ENCODE measurements at places on chromosomes 1 and 21.

DNA sequence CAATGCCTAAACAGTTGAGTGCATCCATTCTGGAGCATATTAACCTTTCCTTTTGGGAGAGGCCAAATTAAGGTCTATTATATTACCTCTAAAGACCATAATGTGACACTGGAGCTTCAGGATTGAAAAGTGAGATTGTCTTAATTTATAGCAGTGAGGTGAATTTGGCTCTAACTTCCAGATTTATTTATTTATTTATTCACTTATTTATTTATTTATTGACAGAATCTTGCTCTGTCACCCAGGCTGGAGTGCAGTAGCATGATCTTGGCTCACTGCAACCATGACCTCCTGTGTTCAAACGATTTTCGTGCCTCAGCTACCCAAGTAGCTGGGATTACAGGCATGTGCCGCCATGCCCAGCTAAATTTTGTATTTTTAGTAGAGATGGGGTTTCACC is 19.1 kb downstream of the ZCCHC17 start:
- no peak for DNase-seq

DNA sequence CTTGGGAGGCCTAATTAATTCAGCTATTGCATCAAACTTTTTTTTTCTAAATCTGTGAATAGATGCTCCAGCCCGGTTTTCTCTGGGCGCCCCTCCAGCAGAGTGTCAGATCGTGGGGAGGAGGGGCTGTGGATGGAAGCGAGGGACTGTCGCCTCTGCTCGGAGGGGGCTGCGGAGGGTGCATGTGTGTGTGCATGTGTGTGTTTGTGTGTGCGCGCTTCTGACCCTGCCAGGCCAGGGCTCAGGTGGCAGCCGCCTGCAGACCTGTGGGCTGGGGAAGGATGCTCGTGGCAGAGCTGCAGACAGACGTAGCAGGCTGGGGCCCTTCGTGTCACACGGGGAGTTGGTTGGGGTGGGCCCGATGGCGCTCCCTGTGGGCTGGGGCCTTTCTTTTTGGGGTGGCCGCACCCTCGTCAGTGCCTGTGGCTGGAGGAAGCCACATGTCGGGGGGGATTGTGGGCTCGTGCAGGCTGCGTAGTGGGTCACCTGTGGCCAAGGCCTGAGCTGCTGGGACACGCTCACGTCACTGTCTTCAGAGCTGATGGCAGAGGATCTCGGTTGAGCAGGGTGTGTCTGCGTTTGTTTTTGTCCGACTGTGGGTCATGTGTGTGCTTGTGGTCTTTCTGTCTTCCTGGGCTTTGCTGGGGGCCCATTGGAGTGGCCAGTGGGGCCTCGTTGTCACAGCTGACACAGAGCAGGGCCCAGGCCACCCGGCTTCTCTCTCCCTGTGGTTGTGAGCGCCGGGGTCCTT is 2.8 kb downstream of the SKI start:
- peak; percentile 39 for DNase-seq

GRCh38 chr1:192575499-192576189 is at the start of gene RGS1:
TSS of gene RGS1 (plus strand) at chr1:192575773. CDS start at chr1:192575793, 20 bp downstream.
- peak; percentile 89 for DNase-seq

DNA sequence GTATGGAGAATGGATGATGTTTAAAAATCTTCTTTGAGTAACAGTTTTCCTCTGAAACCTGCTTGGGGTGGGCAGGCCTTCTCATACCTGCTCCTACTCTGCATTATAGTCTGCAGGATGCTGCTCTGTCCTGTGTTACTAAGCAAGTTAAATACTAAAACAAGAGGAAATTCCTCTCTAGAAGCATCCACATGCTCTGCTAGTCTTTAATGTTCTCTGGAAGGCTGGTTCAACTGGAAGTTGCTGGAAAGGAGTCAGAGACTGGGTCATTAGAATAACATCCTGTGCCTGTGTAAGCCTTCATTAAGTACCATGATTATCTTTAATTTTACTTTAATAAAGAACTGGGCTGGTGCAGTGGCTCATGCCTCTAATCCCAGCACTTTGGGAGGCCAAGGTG is 5.8 kb downstream of the SELP start:
- DNase-seq: no peak

- no peak for DNase-seq
These were observed 134.1 kb downstream of the RHOU start for GRCh38 chr1:228869312-228869824.

- no peak for DNase-seq
These were observed 182.5 kb downstream of the RHOU start for GRCh38 chr1:228917755-228918154.

DNA sequence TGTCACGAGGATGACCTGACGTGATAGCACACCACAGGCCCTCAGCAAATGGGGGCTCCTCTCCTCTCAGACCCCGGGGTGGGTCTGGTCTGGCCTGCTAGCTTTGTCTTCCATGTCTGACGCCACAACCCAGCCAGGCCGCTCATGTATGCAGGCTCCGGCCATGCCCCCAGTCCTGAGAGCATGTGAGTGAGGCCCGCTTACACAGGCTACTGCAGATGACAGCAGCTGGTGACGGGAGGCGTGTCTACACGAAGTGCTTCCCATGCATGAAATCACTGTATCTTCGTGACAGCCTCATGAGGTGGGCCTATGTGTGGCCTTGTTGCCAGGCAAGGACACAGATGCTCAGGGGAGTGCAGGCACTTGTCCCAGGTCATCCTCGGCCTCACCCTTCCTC is 16.4 kb downstream of the WNT4 start:
- no peak for DNase-seq

GRCh38 chr1:5297886-5298239 is 643.5 kb downstream of the AJAP1 start:
- no peak for DNase-seq

DNA sequence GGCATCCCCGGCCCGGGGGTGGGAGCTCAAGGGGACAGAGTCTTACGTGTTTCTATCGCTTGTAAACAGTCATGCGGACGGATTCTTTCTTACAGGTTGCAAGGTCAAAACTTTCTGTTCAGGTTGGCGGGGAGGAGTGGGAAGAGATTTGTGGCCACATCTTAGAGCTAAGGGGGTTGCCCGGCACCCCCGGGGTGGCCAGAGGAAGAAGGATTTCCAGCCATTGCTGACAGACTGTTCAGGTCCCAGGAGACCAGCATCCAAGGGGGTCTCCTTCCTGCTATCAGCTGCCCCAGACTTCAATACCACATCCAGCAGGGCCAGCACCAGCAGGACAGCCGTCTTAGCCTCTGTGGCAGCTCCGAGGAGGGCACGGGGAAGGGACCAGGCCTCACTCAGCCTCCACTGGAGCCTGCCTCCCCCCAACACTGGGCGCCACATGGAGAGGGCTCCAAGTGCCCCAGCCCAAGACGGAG is 52.0 kb downstream of the KIF21B start:
- DNase-seq: no peak

DNA sequence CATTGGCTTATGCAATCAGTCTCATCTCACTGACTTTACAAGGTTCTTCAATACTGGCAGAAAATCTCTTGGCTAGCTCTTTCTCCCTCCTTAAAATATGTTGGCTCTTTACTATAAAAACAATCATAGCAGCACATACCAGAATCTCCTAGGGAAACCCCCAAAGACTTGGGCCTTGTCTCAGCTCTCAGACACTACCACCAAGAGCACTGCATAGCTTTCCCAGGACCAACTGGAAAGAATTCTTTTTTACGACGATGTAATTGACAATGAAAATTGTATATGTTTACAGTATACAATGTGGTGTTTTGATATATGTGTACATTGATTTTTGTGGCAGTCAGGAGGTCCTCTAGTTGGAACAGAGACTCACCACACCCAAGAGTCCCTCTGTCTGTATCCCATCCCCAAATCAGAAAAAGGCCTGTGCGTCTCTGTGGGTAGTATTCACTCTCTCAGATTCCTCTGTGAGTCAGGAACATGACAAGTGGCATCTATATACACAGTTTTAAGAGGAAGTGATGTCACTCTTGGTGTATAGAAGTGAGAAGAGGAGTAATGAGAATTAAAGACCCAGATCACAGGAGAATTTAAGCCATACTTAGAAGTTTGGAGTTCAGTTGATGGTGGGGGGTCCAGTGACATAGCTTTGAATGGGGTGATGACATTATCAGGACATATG is 21.1 kb downstream of the SMAP2 start:
- peak; percentile 68 for DNase-seq

DNA sequence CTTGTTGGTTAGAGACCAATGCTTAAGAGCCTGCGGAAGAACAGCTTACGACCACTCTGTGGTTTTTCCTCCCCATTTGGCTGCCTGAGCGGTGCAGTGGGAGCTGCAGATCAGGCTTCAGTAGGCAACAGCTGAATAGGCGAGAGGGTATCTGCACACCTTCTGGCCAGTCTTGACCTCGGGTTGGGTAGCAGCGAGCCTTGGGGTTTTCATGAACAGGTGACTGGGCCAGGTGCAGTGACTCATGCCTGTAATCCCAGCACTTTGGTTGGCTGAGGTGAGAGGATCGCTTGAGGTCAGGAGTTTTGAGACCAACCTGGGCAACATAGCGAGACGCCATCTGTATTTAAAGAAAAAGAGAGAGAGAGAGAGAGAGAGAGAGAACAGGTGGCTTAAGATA is 41.0 kb downstream of the NENF start:
- no peak for DNase-seq

DNA sequence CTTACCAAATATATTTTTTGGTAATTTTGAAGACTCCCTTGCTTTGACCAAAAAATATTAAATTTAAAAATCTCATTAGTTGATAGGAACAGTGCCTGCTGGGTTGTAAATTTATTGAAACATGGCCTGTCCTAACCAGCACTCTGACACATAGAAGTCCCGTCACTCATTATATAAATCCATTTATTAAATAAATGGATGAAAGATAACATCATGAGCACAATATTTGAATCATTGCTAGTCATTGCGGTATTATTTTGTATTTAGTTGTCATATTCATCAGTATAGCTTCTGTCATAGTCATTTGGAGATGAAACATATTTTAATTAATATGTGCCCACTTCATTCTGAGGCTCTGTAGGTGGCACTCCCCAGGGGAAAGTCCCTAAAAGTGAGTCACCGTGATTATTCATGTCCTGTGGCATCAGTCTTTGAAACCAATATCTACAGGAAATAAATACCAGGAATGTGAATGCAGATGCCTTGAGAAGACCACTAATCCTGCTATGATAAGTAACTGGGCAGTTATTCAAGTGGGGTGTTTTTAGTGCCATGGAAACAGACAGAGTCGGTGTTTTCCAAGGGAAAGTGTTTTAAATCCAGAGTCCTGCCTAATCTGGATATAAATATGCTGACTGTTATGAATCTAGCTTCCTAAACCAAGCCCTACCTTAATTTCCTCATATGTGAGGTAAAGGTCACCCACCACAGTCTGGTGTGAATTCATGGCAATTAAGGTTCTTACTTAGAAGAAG is 302.0 kb downstream of the DUSP10 start:
- peak; percentile 87 for DNase-seq

- DNase-seq: no peak
These were observed 25.8 kb downstream of the OSBPL9 start for GRCh38 chr1:51642739-51643142.

- no peak for DNase-seq
These were observed 596.4 kb upstream of the ZRANB2 start for GRCh38 chr1:71676979-71677925.

GRCh38 chr1:222923506-222923905 is 108.7 kb downstream of the DISP1 start:
- no peak for DNase-seq

GRCh38 chr1:181971424-181971823 is 90.1 kb downstream of the ZNF648 start:
- DNase-seq: no peak

GRCh38 chr1:199394856-199395255 is 632.7 kb upstream of the NR5A2 start:
- no peak for DNase-seq

GRCh38 chr1:226776975-226777374 is 37.9 kb upstream of the ITPKB start:
- DNase-seq: no peak

DNA sequence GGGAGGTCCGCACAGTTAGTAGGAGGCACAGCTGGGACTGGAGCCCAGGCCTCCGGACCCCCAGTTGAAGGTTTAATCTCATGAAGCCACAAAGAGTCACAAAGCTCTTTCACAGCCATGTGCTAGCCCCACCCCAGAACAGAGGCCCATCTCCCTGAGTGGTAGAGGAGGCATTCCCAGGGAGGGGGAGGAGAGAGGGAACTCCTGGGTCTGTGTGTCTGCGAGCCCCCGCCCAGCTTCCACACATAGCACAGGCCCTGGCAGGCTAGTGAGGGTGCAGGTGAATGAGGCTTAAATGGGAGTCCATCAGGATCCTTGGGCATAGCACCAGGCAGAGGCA is 197.8 kb downstream of the MATN1 start:
- no peak for DNase-seq

DNA sequence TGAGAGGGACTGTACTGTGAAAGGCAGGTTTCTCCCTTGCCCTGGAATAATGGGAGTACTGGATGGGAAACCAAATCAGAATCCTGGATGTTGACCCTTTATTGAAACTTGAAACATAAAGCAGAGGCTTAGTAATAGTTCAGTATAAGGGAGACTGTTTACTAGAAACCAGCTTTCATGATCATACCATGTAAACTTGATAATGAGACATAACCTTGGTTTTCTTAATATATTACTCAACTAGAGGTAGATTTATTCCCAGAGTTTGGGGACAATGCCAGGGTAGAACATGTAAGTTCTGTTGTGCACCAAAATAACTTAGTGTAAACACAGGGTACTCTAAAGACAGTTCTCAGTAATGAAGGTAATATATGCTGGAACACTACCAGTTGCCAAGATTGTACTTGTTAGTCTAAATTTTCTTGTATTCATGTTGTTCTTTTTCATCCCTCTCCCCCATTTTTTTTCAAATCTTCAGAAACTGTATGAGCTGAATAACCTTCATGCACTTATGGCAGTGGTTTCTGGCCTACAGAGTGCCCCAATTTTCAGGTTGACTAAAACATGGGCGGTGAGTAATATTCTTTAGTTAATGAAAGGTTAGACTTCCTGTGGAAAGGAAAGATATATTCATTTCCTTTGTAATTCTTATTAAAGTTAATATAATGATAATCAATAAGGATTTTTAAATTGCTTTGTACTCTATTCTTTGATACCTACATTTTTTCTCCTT is 49.6 kb downstream of the ANGPTL1 start:
- DNase-seq: peak; percentile 38

Data from activated CD4-positive, alpha-beta T cell treated with anti-CD3 and anti-CD28 coated beads, Interleukin-2, amount 50 U/mL, for 16 hours (primary cell).